ENCODE measurements at places on chromosomes 13 and 19. TPM values are rescaled to one million over a fixed set of nuclear protein-coding genes. Genes with fewer than 3 reads are reported as not detected.

The ZNF71 gene
- 15.8 TPM for total RNA-seq

The NOVA2 gene
- total RNA-seq = 0.17 TPM

The FBXW9 gene
- 17.0 TPM for total RNA-seq

GRCh38 chr13:47120282-47120681, 223.4 kb upstream of the HTR2A start:
- H3K27me3 ChIP-seq = no peaks in the 10 kb centered on the region
- H3K36me3 ChIP-seq = no peaks in the 10 kb centered on the region
- DNase-seq = no peak
- no peak overlapping the region for H3K4me3 ChIP-seq
- H3K4me1 ChIP-seq = peaks cover 19% of the 10 kb centered on the region
- no peak overlapping the region for H3K27ac ChIP-seq

GRCh38 chr19:44112802-44113137, 429 bp upstream of the ZNF225 start:
- H3K4me3 ChIP-seq = peak overlapping the region; percentile 100
- peak overlapping the region; percentile 94 for H3K27ac ChIP-seq
- peaks cover 12% of the 10 kb centered on the region for H3K4me1 ChIP-seq
- DNase-seq = no peak
- peaks cover 35% of the 10 kb centered on the region for H3K36me3 ChIP-seq
- H3K27me3 ChIP-seq = no peaks in the 10 kb centered on the region

GRCh38 chr13:71018995-71019394, 848.0 kb downstream of the DACH1 start:
- no peak overlapping the region for H3K4me3 ChIP-seq
- no peak for DNase-seq
- no peaks in the 10 kb centered on the region for H3K27me3 ChIP-seq
- peaks cover 18% of the 10 kb centered on the region for H3K4me1 ChIP-seq
- no peaks in the 10 kb centered on the region for H3K36me3 ChIP-seq

DNA sequence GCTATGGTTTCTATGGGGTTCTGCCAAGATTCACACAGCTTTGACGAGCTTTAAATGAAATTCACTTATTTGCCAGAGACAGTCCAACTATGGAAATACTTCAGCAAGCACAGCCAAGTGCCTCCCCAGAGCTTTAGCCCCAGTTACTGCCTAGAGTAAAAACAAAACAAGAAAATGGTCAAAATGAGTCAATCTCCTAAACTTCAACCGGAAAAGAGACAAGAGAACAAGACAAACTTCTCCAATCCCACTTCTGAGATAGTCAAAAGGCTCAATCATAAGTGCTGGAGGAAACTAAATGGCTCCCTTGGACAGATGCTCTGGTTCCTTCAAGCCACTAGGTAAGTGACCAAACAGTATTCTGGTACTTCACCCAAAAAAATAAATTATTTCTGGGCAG, 65.8 kb downstream of the KATNAL1 start:
- H3K36me3 ChIP-seq = no peaks in the 10 kb centered on the region
- no peak overlapping the region for H3K4me3 ChIP-seq
- DNase-seq = no peak
- H3K27me3 ChIP-seq = no peaks in the 10 kb centered on the region

Data from type B pancreatic cell (in vitro differentiated cells).